ENCODE measurements at places on chromosomes 12 and 14. TPM values are rescaled to one million over a fixed set of nuclear protein-coding genes. Genes with fewer than 3 reads are reported as not detected.

Gene ESR2
- 0.02 TPM for polyA plus RNA-seq

GRCh38 chr14:55071870-55072640 lies 20.6 kb downstream of the MAPK1IP1L start:
- DNase-seq, result peak; percentile 67

GRCh38 chr14:52852810-52853521 lies 61.6 kb upstream of the GNPNAT1 start:
- no peak for DNase-seq

GRCh38 chr12:31228811-31229792 lies 96.8 kb downstream of the SINHCAF start:
- DNase-seq, result no peak

DNA sequence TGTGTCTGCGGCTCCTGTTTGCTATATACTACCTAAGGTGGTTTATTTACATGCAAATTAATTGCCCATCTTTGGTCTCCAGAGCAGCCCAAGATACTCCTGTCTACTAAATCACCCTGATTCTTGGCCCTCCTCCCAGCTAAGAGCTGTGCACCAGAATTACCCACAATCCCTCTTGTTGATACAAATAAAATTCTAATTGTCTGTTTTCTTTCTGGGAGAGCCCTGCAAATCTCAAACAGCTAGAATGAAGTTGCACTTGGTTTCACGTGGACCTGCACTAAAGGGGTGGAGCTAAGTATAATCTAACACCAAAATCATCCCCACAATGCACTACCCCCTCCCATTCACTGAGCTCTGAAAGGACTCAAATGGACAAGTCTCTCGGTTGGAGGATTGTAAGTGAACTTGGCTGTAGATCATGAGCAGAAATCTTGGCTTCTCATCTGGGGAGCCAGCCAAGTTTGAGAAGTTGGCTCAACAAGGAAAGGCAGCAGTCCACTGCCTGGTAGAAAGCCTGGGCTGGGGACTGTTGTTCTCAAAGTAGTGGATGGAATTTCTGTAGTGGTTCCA lies 6.6 kb downstream of the MAX start:
- DNase-seq, result peak; percentile 88

GRCh38 chr12:123142518-123142840 lies 8.4 kb downstream of the PITPNM2 start:
- DNase-seq, result peak; percentile 83
